ENCODE measurements at places on chromosomes 11 and 22.

DNA sequence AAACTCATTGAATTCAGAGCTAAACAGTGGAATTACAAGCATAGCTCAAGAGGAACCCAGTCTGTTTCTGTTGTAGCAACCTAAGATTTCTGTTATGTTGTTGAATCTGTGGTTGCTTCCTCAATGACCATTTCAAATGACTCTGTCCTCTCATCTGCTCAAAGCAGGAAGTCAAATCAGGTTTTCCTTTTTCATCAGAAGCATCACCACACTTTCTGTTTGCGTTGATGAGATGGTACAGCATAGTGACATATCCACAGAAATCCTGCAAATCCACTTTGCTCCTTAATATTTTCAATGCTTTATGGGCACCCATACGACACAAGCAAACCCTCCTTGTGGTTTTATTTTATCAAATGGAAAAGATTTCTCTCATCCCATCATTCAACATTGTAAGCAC is 12.6 kb upstream of the UCP2 start:
- no peak for DNase-seq

DNA sequence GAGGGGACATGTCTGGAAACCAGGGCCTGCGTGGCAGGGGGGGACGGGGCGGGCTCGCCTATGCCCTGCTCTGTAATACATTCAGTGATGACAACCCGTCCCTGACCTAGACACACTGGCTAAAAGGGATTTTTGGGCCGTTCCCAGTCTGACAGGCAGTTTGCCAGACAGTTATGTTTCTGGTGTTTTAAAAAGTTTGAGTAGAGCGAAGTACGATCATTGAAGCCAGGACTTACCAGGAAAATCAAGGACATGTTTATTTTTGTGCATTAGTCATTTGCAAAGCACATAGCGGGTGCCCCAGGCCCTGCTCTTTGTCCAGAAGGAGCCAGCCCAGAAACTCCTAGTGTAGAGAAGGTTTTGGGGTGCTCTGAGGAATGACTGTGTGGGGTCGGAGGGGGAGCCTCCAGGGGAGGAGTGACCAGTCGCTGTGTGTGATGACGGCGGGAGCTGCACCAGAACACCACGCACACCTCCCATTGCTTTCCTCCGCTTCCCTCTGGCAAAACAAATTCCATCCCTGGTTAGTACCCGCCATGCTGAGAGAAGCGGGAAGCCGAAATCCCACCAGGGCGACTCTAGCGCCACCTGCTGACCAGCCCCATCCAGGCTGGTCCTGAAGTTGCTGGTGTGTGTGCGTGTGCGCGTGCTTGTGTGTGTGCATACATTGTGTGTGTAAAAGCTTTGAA is 50.8 kb downstream of the FBLN1 start:
- peak; percentile 88 for DNase-seq

DNA sequence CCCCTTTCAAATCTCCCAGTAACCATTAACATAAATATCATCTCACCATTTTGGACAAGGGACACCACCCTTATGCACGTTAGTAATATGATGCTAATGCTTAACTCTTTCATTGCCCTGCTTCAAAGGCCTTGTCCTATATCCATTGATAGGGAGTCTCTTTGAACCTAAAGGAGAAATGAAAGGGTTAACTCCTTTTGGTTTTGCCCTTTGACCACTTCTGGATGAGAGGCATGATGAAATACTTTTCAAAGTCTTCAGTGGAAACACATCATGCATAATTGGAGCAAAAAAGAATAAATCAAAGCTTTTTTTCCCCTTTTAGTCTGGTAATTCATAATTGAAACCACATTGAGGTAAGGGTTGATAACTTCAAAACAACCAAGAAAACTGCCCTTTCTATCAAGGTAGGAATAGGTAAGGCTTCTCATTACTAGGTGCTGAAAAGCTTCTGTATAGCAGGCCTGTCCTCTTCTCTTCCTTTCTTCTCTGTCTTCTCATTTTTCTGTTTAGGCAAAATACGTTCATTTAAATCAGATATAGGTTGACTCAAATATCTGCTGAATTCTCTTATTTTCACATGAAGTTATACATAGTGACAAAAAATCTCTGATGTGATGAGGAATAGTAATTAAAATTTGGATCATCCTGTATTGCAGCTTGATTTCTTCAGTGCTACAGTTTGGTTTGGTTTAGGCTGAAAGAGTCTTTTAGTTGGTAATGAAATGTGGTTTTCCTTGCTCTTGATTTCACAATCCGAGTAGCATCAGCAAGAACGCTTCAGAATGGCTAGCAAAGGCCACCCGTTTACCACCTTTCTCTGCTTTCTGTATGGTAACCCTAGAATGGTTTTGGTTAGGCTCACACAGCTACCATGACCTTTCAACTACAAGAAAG is 94.8 kb downstream of the EXT2 start:
- no peak for DNase-seq

GRCh38 chr22:22667966-22668880 is 23.8 kb downstream of the GGTLC2 start:
- no peak for DNase-seq

DNA sequence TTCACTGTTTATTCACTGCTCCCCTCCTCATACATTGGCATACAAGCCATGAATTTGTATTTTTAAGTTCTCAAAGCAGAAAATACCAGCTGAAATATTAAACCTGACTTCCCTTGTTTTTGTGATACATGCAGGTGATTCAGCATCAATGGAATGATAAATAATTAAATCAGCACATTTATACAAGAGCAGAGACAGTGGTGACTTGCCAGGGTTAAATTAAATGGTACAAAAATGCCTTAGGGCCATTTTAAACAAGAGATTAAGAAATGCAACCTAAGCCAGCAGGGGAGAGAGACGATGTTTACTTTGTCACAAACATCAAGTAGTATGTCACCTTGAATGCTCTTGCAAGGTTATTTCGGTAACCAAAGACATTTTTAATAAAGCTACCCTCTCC is 95.9 kb upstream of the DDI1 start:
- DNase-seq: no peak

- peak; percentile 92 for DNase-seq
Observed at GRCh38 chr22:39003165-39003638, 10.9 kb upstream of the APOBEC3C start.

GRCh38 chr11:65489706-65490320 is 9.0 kb upstream of the MALAT1 start:
- DNase-seq: no peak

DNA sequence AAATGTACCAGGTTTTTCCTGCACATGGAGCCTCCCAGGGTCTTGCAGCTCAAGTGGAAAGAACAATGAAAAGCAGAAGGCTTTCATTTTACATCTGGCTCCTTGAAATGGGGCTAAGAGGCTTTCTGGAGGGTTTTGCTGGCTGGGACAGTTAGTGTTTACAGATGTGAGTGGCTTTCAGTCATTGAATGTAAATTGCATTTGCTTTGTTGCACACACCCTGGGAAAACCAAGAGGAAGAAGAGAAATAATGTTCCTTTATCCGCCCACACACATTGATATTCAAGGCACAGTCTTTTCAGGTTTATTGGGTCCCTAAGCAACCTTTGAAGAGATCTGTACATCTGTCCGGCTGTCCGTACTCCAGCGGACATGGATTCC is 144.5 kb downstream of the SPON1 start:
- DNase-seq: no peak

DNA sequence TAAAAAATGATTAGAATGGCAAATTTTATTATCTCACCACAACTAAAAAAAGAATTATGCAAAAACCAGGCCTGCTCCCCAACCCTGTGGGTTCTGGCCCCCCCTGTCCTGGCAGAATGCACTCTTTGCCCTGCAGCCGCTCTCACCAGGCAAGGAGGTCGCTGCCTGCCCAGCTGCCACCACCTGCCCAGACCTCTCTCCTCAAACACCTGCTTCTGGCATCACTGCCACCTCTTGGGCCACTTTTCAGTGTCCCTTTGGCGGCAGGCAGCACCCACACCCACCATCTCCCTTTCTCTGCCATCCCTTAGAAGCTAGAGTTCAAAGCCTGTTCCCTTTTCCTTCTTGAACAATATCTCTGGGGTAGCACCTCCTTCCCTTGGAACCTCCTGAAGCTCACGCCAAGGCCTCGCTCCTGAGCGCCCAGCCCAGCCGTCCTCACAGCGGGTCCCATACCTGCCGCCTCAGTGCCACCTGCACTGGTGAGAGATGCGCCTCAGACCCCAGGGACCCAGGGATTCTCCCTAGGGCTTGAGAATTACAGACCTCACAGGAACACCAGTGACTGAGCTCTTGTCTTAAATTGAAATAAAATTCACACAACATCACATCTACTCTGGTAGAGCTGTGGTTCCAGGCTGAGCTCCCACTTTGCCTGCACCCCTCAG is 44.6 kb downstream of the SGSM3 start:
- no peak for DNase-seq

GRCh38 chr22:27246558-27246957 is 555.0 kb downstream of the MN1 start:
- DNase-seq: no peak

DNA sequence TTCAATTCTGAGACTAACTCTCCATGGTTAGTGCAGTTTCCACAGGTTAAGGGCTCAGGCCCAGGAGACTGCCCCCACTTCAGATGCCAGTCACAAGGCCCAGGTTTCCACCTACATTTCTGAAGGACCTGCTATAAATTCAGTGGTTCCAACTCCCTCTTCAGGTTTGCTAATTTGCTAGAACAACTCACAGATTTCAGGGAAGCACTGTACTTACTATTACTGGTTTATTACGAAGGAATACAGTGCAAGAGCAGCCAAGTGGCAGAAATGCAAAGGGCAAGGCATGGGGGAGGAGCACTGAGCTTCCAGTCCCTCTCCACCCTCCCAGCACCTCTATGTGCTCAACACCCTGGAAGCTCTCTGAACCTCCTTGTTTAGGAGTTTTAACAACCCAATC is 39.3 kb upstream of the SPON1 start:
- no peak for DNase-seq

GRCh38 chr11:111778047-111778558 is 11.9 kb upstream of the PPP2R1B start:
- no peak for DNase-seq

DNA sequence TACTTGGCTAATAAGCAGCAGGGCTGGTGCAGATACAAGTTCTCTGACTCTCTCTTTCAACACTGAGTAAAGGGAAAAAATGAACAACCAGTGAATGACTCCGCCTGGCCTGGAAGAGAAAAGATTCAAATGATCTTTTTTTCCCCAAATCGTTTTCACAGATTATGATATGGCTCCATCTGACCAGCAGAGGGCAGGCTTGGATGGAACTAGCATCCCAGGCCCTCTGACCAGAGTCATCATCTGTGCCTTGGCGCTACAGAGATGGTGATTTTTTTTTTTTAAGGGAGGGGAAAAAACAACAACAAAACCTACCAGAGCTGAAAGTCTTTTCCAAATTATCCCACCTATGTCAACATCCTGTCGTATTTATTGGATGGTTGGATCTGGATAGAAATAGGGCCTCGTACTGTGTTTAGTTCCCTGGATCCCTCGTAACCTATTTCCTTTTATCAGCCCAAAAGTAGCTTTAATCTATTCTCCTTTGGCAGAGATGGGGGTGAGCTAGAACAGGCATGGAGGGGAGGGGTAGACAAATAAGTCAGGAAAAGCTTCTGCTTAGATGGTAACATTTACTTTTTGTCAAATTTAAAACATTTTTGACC is 69.7 kb downstream of the PRSS23 start:
- peak; percentile 84 for DNase-seq

- no peak for DNase-seq
Observed at GRCh38 chr11:129969920-129970319, 32.7 kb downstream of the PRDM10 start.

- no peak for DNase-seq
Observed at GRCh38 chr11:102610200-102610599, 14.9 kb downstream of the MMP20 start.

GRCh38 chr22:32123657-32124056 is 35.4 kb downstream of the C22orf42 start:
- no peak for DNase-seq

GRCh38 chr11:6319001-6319703 is 1.1 kb downstream of the CAVIN3 start:
- peak; percentile 66 for DNase-seq

Data from GM03348 (cell line).